ENCODE measurements at places on chromosomes 1 and 21.

- no peak for DNase-seq
Measured at GRCh38 chr1:210981490-210981889, 152.5 kb downstream of the KCNH1 start.

- no peak for DNase-seq
Measured at GRCh38 chr1:110529011-110529410, 10.0 kb upstream of the KCNA10 start.

- DNase-seq, result no peak
Measured at GRCh38 chr1:225462714-225463574, 35.1 kb upstream of the LBR start.

DNA sequence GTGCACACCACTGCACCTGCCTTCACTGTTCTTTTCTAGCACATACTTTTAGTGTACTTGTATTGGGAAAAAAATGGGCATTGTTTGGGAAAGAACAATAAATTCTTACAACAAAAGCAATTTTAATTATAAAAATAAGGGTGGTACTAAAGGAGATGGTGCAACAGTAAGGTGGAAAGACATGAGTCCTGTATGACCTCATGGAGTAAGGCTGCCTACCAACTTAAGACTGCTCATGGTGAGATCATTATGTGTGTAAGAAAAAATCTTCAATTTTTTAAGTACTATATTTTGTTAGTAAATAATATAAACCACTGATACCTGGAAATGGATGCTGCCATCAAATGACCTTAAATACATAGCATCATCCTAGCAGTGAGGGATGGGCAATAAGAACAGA lies 29.6 kb upstream of the PHGDH start:
- no peak for DNase-seq

GRCh38 chr1:5493851-5494311 lies 498.3 kb downstream of the NPHP4 start:
- DNase-seq, result no peak

DNA sequence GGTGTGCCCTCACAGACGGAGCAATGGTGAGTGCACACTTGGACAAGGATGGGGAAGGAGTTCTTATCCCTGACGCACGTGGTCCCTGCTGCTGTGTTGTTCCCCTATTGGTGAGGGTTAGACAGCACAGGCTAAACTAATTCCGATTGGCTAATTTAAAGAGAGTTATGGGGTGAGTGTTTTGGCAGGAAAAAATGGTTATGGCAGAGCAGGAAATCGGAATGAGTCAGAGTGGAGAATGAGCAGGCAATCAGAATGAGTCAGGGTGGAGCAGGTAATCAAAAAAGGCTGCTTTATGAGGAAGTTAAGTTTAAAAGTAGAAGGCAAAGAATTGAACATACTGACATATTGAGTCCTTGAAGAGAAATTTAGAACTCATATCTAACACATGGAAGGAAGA lies 100.5 kb downstream of the NGF start:
- no peak for DNase-seq

GRCh38 chr1:201606623-201607022 lies 67.7 kb downstream of the NAV1 start:
- DNase-seq, result no peak

GRCh38 chr1:92515796-92516201 lies 29.1 kb upstream of the GFI1 start:
- DNase-seq, result no peak

- DNase-seq, result peak; percentile 40
Measured at GRCh38 chr1:227192163-227192562, 126.1 kb downstream of the CDC42BPA start.

DNA sequence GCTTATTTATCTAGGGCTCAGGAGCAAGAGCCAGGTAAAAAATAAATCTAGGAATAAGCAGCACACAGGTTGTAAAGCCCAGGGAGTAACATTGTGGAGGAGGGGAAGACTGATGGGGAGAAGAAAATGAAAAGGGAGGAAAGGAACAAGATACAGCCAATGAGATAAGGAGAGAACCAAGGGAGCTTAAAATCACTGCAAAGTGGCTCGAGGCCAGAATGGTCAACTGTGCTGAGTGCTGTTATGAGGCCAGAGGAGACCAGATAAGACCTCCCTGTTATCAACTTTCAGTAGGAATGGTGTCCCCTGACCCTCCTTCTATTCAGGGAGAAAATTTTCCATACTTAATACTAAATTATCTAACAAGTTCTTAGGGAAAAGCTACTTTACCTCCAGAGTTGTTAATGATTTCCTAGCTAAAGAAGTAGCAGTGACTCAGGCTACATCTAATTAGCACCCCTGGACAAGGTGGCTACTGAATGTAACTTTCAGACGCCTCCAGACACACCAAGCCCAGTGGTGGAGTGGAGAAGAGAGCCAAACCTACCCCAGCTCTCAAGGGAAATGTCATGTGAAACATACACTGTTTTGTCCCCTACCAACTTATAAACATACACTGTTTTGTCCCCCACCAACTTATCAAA lies 25.5 kb downstream of the ENAH start:
- no peak for DNase-seq

DNA sequence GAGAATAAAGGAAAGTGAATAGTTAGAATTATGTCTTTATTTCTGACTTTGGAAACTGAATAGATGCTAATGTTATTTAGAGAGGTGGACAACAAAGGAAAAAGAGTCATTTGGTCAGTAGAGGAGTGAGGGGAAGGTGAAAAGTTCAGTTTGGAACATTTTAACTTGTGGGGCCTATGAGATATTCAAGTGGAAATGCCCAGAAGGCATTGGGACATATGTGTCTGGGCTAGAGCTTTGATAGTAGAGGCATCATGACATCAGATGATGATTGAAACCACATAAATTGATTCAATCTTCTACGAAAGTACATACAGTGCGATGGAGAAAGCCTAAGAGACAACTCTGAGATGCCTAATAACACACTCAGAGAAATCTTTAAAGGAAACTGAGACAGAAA lies 151.7 kb upstream of the COL11A1 start:
- no peak for DNase-seq

GRCh38 chr1:54404939-54405897 lies 976 bp downstream of the SSBP3 start:
- DNase-seq, result no peak

- DNase-seq, result no peak
Measured at GRCh38 chr1:6599141-6599975, 3.3 kb downstream of the KLHL21 start.

- no peak for DNase-seq
Measured at GRCh38 chr1:175040324-175040879, 17.2 kb upstream of the MRPS14 start.

DNA sequence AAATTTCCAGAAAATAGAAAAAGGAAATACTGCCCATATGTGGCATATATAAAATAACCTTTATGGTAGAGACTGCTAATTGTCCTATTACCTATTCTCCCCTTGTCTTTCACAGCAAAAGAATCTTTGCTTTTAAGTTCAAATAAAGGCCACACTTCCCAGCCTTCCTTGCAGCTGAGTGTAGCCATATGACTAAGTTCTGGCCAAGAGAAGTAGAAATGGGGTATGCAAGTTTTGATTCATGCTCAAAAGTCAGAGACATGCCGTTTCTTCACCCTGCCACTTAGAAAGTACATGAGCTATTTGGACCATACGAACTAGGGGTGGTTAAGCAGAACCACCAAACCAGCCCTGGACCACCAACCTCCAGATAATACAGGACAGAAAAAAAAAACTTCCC lies 18.3 kb upstream of the S100A2 start:
- DNase-seq, result no peak

DNA sequence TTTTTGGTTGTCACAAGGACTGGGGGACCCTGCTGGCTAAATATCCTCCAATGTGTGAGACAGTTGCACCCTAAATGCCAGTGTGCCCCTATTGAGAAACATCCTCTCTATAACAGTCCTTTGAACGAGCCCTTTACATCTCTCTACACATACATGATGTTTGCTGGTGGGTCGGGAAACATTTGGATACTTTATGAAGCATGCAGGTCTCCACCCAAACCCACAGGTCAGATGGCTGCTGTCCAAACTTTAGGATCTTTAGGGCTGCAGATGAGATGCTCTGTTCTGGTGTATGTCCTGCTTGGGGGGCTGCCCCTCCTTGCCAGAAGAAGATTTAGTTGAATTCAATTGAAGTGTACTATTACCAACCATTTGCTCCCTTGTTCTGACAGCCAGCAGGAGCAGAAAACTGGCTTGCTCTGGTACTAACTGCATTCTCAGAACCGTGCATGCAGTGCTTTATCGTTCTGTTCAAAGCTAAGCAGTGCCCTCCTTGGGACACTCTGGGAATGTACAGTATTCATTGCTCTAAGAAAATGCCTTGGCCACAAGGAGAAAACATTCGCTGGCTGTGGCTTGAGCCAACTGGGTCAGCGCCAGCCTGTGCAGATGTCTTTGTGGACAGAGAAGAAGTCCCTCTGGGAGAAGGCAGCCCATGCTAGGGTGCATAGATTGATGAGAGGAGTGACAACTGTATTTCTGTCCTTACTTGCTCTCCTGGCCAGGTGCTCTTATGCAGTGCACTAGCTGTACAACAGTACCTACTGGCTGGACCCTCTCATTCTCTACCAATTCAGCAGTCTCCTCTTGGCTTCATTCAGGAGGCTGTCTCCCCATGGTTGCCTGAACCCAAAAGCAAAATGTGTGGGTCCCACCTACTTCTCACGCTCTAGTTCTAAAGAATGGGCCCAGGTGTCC lies 61.4 kb upstream of the DIRAS3 start:
- peak; percentile 72 for DNase-seq

DNA sequence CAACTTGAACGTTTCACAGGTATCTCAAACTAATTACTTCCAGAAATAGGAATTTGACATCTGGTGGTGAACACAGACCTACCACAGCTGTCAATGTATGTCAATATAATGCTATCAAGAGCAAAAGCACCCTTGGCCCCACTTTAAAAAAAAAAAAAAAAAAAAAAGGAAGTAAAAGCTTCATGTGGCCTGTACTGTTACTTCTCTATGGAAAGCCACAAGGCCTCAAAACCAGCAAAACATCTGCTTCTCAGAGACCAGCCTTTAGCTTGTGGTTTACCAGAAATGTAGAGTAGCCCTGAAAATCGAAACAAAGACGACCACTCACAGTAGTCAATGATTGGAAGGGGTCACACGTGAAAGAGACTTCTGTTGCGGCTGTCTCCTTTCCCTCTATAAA lies 109.6 kb downstream of the SLC45A1 start:
- DNase-seq, result no peak

DNA sequence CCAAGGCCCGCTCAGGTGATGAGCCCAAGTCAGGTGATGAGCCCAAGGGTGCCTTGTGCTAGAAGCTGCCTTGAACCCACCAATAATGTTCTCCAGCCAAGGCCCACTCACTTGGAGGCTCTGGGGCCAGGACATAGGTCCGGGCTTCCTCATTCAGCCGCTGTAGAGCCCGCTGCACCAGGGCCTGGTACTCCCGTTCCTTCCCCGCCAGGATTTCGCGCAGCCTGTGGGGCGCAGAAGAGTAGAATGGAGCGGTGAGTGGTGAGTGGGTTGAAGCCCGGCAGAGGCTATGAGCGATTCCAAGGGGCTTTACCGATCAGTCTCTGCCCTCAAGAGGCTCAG lies 10.5 kb downstream of the MAP3K6 start:
- DNase-seq, result no peak

DNA sequence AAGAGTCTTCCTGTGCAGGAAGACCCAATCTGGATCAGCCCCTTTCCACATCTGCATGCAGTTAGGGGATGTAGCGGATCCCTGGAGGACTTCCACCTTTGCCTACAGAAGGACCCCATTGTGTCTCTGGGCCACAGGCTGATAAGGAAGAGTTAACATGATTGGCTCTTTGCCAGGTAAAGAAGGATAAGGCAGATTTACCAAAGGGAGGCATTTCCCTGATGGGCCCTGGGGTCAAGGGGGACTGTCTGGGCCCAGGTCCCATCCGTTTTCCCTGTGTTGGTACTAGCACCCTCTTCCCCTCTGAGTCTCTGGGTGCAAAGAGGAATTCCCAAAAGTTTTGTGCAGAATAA lies 29.1 kb downstream of the SLC26A9 start:
- no peak for DNase-seq

- DNase-seq, result peak; percentile 43
Measured at GRCh38 chr1:226717256-226717909, 21.7 kb downstream of the ITPKB start.

GRCh38 chr1:94327001-94327690 lies 89.8 kb upstream of the ARHGAP29 start:
- DNase-seq, result no peak

DNA sequence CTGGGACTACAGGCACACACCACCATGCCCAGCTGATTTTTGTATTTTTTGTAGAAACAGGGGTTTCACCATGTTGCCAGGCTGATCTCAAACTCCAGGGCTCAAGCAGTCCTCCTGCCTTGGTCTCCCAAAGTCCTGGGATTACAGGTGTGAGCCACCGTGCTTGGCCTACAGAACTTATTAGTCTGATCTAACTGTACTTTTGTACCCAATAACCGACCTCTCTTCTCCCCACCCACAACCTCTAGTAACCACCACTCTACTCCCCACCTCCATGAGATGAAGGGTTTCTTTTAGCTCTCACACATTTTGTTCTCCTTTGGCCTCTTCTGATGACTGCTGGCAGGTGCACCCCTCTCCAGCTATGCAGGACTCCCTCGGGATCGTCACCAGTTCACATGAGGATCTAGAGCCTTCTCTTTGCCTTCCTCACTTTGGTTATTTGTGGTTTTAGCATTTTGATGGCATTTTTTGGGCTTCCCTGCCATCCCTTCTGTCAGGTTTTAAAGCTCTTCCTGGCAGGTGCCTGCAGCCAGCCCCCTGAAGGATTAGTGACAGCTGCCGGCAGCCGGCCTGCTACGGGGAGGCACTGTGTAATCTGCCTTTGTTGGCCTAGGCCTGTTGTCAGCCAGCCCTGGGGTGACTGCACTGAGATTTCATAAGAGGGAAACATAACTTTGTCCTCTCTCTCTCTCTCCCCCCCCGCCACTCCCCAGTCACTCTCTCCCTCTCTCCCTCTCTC lies 99.8 kb upstream of the ATP1A1 start:
- DNase-seq, result no peak

GRCh38 chr1:2982615-2983318 lies 38.5 kb upstream of the ACTRT2 start:
- DNase-seq, result no peak

DNA sequence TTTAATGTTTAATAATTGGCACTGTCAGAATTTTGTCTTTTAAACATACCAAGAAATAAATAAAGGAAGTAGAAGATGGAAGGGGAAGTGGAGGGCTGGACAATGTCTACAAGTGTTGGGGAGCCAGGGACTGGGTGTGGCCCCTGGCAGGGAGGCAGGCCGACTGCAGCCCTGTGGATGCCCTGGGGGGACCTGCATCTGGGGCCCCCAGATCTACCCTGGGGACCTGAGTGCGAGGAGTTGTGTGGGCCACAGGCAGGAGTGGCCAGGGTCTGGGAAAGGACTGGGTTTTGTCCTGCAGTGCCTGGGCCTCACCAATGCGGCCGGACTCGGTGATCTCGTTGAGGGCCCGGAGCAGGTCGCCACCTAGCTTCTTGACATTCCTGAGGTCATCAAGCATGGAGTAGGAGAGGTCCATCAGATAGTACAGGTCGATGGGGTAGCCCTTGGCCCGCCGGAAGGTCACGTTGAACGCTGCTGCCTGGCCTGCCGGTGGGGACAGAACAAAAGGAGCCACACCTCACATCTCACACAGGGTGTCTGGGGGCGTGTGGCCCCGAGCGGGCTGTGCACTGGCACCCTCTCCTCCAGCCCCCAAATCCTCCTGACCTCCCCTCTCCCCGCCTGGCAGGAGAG lies 17.5 kb downstream of the ITGB2 start:
- DNase-seq, result no peak

Measured in urothelium cell line (cell line).